Activated CD4-positive, alpha-beta T cell treated with anti-CD3 and anti-CD28 coated beads, Interleukin-2, Interleukin-4, amounts not matched to agents 100 ng/mL and 50 ng/mL, durations not matched to agents 16 hours and 8 hours (primary cell): ENCODE measurements at places on chromosomes 11 and 22.

DNA sequence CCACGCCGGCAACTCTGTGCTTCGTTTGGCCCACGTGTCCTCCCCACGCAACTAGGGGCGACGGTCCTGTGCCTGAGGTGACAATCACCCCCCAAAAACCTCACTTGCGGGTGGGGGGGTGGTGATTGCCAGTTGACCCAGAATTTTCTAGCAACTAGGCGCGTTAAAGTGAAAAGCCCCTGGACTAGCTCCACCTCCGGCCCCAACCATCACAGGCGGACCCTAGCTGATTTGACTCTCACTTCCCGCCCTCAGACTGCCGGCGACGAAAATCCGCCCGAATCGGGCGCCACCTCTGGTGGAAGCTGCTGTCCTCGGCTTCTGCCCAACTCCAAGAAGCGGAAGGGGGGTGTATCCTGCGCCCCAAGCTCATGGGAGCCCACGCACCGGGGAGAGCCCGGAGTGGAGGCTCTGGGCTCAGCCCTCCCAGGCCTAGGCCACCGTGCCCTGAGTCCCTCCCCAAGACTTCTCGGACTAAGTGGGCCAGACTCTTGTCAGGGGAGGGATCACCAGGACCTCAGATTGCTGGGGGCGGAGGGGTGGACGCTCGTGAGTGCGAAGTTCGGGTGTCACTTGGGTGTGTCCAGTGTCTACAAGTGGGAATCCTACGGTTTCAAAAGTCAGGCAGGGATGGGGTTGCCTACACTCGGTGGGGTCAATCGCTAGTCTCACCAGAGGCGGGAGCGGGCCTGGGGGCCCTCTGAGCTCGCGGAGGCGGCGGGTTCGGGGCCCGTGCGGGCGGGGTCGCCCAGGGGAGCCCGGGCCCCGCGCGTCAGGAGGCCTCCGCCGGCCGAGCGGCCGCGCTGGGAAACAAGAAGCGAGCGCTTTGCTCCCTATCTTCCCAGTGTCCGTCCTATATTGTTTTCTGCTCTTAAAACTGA lies 12.3 kb downstream of the PAX6 start:
- no peak for DNase-seq

DNA sequence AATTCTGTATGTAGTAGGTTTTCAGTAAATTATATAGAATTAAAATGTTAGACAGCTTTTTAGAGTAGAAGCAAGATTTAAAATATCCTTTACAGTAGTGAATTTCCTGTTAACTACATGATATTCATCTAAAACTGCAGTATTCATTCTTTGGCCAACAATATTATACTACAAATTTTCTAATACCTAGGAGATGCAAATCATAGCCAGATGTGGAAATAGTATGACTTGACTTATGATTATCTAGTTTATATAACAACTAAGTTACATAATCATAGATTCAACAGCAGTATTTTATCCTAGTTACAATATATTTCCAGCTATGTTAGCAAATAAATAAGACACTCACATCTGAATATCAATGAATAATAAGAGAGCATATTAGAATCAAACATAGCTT lies 163.2 kb downstream of the MSANTD4 start:
- no peak for DNase-seq

- no peak for DNase-seq
These were observed 14.7 kb downstream of the ZBTB44 start for GRCh38 chr11:130299978-130300377.

DNA sequence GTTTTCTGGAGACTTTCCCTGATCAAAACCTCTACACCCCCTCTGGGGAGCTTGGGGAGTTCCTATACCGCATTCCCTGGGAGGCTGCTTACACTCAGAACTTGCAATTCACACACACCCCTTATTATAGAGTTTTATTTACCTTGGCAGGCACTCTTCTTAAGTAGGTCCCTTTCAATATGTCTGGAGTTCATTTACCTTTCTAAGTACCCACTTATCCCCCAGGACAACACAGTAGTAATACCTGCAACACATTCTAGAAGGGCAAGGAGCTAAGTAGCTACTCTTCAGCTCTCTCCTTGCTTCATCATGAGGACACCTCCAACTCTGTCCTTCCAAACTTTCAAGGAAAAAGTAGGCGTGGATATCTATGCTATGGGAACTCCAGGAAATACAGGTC lies 127.8 kb upstream of the ANO3 start:
- no peak for DNase-seq

- no peak for DNase-seq
These were observed 296.8 kb upstream of the FOLH1 start for GRCh38 chr11:49505231-49505630.

DNA sequence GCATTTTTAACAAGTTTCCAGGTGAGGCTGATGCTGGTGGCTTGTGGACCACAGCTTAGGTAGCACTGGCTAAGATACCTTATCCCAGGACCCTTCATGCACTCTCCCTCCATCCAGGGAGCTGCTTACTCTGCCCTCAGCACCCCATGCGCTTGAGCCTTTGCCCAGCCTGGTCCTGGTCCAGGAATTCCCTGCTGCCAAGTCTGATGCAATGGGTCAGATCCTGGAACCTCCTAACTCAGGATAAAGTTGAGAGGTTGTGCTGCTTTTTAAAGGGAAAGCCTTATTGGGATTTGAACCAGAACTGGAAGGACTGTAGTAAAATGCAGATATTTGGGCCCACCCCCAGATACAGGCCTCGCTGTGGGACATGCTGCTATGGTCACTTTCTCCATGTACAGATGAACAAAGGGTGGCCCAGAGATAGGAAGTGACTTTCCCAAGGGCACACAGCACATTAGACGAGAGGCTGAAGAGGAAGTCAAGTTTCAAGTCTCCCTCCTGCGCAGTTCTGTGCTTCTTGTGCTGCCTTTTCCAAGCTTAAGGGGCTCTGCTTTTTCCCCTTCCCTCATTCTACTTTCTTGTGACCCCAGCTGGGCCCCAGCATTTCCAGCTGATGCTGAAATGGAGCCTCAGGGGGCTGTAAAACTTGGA lies 824 bp upstream of the LGALS12 start:
- no peak for DNase-seq
